ENCODE measurements at places on chromosomes 2 and 18.
A peak's percentile ranks its signal among the peaks of the same experiment; 100 is the strongest.

DNA sequence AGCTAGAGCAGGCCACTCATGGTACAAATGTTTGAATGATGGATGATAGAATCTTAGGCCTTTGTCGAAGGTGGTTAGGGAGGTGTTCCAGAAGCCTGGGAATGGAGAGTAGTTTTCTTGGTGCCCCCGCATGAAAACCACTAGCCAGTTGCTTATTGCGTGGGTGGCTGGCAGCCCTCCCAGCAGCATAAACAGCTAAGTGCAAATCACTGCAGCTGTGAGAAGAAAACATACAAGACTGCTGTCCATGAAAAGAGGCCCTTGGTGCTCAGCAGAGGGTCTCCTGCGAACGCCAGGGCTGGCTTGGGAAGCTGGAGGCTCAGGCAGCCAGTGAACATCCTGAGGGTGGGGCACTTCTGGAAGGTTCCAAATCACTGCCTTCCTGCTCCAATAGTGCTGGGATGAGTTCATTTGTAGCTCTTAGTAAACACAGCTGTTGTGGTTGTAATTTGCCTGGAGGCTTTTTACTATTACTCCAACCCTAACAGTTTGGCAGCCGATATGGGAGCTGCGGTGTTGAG, 118.8 kb downstream of the MGAT5 start:
- DNase-seq, result no peak

- no peak for DNase-seq
Observed at GRCh38 chr2:193549661-193550060, 1354.9 kb upstream of the TMEFF2 start.

DNA sequence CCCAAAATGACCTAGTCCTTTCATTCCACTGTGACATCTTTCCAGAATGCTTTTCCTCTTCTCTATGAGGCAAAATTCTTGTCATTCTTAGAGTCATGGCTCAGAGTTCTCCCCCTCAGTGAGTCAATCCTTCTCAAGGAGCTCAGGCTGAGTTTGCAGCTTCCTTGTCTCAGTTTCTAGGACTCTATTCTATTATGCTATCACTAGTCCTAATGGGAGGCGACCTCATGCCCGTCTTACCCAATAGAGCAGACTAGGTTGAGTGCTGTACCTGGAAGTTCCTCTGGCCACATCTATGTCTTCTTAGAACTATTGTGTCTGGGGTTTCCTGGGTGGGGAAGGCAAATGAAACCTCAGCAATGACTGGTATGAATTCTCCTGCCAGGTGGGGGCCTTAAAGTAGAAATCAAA, 51.5 kb downstream of the HAUS1 start:
- DNase-seq, result peak; percentile 76

- DNase-seq, result no peak
Observed at GRCh38 chr2:207479198-207479785, 50.5 kb upstream of the CREB1 start.

DNA sequence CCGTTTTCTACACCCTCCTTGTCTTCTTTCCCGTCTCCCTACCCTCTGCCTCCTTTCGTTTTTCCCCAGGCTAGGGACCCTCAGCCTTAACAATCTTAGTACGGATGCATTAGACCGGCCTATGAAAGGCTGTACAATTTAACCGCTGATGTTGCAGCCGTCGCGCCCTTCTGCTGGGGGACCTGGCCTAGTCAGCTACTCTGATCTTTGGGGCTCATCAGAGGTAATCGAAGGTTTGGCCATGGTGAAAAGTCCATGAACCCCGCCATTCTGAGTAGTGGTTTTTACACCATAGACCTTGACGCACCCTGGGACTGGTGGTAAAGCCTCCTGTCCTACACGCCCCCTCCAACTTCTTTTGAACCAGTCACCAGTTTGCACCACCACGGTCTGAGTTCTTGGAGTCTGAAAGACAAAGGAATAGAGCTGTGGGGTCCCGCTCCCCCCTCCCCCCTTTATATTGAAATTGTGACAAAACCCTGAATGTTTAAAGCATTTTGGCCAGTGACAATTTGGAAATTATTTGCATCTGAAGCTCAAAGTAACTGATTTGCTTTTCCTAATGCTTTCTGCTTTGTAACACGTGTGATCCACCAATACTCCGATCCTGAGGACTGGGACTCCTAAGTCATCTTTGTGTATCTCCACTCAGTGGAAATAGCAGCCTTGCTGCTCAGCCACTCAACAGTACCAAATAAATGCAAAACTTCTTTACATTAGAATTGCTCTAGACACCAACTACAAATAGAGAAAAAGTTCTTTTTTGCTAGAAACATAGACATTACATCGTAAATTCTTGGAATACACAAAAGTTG, 642 bp upstream of the SRSF7 start:
- no peak for DNase-seq

- no peak for DNase-seq
Observed at GRCh38 chr2:232137356-232138147, 176.0 kb downstream of the DIS3L2 start.

- no peak for DNase-seq
Observed at GRCh38 chr2:132760971-132761370, 91.0 kb upstream of the LYPD1 start.

DNA sequence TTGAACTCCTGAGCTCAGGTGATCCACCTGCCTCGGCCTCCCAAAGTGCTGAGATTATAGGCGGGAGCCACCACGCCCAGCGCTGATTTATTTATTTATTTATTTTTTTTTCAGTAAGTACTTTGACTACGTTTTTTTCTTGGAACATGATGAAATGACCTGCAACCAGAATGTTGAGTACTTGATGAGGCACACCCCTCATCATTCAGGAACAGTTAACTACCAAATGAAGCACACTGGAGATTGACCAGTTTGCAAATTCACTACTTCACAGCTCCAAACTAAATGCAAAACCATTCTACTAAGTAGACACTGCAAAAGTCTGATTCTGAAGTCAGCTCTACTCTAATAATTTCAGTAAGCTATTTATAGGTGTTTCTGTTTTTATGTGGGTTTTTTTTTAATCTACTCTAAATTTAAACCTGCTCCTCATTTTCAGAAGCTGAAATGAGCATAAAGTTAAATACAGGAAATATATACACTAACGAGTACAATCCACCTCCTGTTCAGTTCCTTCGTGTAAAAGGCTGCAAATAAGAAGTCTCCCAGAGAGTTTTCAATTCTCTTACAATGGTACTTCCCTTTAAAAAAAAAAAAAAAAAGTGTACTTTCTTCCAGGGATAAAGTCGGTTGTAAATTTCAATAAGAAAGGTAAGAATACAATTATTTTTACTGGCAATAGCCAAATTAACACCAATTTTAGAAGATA, 1.4 kb downstream of the GFPT1 start:
- no peak for DNase-seq

DNA sequence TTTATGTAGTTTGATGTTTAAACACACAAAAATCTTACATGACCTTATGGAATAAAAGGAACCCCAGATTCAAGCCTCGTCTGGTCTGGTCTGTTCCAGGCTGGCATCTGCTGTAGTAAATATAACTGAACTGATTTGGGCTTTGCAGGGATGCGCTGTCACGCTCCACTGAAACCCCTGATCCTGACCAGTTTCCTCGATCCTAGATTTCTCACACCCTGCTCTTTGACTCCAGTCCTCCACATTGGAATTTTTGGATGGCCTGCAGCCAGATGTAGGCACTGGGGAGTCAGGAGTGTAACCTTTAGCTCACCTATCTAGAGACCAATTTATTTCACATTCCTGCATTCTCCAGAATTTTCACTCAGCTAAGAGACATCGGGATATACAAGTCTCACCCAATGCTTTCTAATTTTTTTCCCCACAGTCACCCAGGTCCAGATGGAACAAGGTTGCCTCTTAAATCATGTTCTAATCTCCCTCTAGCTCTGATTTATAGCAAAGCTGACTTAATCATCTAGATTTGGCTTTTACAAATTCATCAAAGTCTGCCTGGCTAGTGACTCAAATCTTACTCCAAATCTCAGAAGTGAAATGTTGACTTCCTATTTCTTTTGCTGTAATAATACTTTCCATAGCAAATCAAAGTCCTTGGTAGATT, 219.6 kb downstream of the CD226 start:
- no peak for DNase-seq

DNA sequence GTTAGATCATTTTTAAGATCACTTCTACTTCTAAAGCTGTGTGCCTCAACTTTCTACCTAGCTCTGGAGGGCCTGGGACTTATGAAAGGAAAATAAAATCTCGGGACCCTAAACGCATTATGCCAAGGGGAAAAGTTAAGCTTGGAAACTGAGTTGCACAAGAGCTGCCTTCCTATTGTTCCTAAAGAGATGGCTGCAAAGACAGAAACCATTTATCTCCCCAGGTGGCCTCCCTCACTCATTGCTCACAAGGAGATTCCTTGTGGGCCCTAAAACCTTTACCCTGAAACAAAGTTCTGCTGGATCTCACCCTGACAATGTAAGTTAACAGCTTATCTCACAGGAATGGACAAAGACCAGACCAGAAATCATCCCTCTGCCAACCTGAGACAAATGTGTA, 26.8 kb downstream of the TUBB6 start:
- DNase-seq, result no peak

DNA sequence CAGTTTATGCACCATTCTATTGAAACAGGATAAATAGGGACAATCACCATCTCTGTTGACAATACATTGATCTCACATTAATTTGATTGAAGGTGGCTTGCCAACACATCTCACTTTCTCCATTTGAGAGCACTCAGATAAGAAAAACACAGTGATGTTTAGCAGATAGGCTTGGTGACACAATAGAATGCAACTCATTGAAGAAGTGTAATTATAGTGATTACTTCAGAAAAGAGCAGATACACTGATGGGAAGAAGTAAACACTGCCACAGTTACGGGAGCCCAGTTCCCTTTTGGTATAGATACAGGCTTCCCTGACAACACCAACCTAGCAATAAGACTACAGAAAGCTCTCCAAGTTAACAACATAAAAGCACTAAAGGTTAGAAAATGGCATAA, 89.1 kb downstream of the FIGN start:
- DNase-seq, result no peak

DNA sequence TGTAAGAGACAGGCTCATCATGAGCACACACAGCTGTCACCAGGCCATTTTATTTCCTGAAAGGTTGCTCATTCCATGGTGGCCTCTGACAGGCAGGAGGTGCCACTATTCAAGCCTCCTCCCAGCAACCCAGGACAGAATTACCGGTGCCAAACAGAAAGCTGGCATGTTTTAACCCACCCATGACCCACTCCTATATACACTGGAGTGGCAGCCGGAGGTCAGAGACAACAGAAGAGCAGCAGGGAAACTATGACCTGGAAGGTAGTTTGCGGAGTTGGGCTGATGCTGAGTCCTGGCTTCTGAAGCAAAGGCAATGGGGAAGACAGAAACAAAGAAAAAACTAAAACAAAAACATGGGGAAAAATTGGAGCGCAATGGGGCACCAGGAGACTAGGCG, 2.3 kb downstream of the RFTN2 start:
- DNase-seq, result no peak

GRCh38 chr2:133982256-133982655, 271.6 kb upstream of the MGAT5 start:
- DNase-seq, result no peak

- no peak for DNase-seq
Observed at GRCh38 chr18:36295880-36296301, 1.6 kb upstream of the FHOD3 start.

GRCh38 chr2:11976073-11976472, 229.6 kb downstream of the LPIN1 start:
- no peak for DNase-seq

DNA sequence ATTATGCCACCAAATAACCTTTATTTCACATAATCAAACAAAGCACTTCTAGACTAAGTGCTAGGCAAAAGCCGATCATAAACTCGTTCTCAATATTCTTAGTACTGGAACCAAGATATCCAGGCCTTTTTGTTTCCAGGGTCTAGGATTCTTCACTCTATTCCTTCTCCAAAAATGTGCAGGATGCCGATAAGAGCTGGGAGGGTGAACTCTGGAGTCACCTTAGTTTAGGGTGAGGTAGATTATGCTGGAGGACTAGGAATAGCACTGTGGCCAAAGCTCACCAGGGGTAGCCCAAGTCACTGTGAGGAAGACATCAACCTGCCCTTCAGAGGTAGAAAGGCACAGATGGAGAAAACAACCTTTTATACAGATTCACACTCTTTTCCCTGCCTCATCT, 37.3 kb downstream of the LONRF2 start:
- no peak for DNase-seq

DNA sequence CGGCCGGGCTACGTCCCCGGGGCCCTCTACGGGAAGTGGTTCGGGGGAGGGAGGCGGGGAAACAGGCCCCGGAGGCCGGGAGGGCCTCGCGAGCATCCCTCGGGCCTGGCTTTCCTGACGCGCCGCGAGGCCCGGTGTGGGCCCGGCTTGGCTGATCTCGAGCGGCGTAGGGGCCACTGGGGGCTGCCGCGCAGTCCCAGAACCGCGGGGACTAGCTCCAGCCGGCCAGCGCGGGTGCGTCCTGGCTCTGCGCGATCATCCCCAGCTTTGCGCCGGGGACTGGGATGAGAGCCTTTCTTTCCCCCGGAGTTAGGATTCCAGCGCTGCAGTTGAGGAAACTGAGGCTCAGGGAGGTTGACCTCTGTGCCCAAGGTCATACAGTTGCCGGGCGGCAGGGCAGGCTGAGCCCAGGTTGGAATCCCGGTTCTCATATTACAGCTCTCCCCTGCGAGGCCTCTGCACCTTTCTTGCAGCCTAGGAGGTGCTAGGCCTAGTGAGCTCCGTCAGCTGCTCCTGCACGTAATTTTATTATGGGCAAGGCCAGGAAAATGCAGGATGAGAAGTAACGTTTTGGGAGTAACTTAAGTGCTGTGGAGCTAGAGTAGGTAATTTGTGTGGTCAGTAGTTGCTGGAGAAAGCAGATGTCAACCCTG, 501 bp downstream of the LPIN1 start:
- no peak for DNase-seq

DNA sequence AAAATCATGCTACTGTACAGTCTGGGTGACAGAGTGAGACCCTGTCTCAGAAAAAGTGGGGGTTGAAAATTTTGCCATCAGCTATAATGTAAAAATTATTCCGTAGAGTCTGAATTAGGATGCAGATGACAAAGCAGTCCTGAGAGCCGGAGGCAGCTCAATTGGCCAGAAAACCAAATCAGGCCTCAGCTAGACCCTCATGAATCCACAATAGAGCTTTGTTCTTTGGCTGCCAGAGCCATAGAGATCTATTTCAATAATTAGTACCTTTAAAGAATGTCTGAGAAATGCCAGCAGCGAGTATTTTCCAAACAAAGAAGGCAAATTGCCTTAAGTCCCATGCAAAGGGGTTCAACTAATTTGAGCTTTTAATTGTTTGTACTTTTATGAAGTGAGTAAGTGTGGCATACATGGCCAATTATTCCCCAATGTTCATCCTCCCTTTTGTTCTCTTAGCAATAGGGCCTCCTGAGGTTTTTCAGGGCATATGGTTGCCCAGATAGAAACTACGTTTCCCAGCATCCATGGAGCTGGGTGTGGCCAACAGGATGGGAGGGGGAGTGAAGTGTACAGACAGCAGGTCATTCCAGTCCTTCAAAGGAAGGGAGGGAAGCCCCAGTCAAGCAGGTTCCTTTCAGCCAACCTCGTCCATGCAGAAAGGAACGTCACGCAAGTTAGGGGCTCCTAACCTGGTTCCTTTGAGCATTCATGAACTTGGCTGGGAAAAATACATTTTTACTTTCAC, 211.3 kb upstream of the APCDD1 start:
- no peak for DNase-seq

- DNase-seq, result no peak
Observed at GRCh38 chr2:204753841-204754240, 208.6 kb downstream of the PARD3B start.

All from AG04449 (cell line).